Stimulated activated CD8-positive, alpha-beta memory T cell treated with anti-CD3 and anti-CD28 coated beads, Interleukin-15, amount 100 ng/mL, for 1 hour (primary cell): ENCODE measurements at places on chromosomes 2 and 18.

- no peak for DNase-seq
Measured at GRCh38 chr18:36247036-36247435, 50.5 kb upstream of the FHOD3 start.

GRCh38 chr18:61368001-61368400 is 34.8 kb downstream of the CDH20 start:
- no peak for DNase-seq

- no peak for DNase-seq
Measured at GRCh38 chr18:42178376-42179080, 223.5 kb downstream of the PIK3C3 start.

DNA sequence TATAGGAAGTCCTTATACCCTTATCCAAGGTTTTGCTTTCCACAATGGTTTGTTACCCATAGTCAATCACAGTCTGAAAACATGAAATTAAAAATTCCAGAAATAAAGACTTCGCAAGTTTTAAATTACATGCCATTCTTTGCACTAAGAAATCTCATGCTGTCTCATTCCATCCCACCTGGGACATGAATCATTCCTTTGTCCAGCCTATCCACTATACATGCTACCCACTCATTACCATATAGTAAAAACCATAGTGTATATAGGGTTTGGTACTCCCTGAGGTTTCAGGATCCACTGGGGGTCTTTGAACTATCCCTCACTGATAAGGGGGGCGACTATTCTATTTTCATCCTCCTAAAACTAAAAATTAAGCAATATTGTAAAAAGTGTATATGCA is 17.0 kb downstream of the SP3 start:
- DNase-seq: no peak

GRCh38 chr2:223855426-223855825 is 18.0 kb upstream of the AP1S3 start:
- DNase-seq: no peak

GRCh38 chr2:136751406-136751805 is 13.9 kb upstream of the THSD7B start:
- no peak for DNase-seq

DNA sequence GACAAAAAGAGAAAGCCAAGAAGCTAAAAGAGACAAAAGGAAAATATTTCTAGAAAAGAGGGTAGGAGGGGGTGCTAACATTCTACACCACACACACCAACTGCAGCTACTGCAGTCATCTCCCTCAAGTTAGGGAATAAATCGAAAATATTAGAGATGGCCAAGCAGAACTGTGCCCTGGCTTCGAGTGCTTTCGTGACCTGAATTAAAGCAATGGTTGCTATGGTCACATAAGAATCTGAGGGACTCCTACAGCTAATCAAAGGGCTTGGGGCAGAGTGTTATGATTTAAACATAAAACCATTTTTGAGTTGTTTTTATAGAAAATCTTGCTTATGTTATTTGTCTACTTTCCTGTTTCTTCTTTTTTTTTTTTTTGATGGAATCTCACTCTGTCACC is 159.6 kb upstream of the HNRNPA3 start:
- DNase-seq: no peak

GRCh38 chr2:14632133-14632936 is at the start of gene LRATD1:
LRATD1 (plus strand) TSS chr2:14632717; CDS start chr2:14633980, 1,263 bp downstream.
- no peak for DNase-seq

DNA sequence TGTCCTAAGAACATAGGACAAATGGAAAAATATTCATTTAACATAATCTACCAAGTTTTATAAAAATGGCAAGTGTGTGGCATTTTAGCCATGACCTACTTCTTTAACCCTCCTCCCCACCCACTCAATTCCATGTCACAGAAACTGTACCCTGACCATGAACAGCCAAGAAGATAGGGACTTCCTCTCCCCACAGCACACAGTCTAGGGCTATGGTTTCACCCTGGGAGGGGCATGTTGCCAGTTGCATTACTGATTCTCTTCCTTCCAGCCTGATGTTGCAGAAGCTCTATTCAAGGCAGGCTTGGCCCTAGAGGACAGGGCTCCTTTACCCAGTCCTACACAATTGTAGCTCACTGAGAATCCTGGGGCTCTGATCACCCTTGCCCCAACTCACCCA is 153.6 kb upstream of the KLF7 start:
- no peak for DNase-seq
